ENCODE measurements at places on chromosomes 7 and 10.
A peak's percentile ranks its signal among the peaks of the same experiment; 100 is the strongest.

GRCh38 chr7:3282457-3282856 is 18.6 kb upstream of the SDK1 start:
- no peak for DNase-seq

DNA sequence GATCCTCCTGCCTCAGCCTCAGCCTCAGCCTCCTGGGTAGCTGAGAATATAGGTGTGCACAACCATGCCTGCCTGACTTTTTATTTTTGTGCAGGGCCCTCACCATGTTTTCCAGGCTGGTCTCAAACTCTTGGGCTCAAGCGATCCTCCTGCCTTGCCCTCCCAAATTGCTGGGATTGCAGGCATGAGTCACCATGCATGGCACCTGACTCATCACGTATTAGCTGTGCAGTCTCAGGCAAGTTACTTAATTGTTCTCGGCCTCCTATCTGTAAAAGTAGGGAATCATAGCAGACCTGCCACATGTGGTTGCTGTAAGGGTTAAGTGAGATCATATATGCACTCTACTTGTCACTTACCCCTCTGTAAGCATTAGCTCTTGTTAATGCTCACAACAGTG is 117.2 kb downstream of the ANLN start:
- no peak for DNase-seq

DNA sequence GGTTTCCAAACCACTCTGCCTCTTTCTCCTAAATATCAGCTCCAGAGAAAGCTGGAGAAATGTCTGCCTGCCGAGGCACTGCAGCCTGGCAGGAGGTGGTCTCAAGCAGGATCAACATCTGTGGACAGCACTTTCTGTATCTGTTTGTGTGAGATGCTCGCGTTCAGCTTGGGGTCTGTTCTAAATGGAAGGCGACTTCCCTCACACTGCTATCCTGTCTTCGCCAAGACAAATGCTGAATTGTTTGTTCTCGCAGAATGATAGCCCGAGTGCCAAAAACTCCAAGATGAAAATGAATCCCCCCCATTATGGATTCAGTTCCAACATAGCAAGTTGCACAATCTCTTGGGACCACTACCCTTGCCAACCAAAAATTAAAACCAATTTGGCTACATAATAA is 72.2 kb upstream of the PALS2 start:
- no peak for DNase-seq

DNA sequence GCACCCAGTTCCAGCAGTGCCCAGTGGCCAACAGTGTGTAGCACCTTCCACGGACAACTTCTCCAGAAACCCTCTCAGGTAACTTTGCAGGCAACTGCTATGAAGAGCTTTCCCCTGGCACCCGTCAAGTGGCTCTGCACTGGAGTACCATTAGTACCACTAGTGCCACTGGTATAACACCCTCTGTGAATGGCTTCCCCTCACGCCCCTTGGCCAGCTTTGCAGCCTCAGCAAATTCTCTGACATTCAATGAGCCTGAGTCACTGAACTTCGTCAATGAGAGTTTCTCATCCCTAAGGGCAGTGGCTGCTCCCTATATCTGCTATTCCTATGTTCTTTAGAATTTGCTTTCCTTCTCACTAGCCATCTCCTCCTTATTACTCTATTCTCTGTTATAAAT is 7.6 kb upstream of the HERPUD2 start:
- DNase-seq = no peak

DNA sequence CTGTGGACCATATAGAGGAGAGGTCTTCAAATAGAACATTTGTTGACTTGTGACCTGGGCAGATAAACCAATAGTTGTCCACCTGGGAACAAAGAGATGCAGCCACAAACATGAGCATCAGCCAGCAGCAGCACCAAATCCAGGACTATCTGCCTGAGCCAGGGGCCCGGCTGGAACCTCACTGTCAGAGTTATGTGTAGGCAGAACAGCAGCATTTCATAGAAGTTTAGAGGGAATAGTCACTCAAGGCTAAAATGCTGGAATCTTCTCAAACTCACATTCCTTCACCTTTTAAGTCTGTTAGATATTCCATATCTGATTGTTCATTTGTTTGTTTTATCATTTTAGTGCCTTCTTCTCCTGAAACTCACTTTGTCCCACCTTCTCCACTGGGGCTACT is 72.2 kb upstream of the IL6 start:
- no peak for DNase-seq

DNA sequence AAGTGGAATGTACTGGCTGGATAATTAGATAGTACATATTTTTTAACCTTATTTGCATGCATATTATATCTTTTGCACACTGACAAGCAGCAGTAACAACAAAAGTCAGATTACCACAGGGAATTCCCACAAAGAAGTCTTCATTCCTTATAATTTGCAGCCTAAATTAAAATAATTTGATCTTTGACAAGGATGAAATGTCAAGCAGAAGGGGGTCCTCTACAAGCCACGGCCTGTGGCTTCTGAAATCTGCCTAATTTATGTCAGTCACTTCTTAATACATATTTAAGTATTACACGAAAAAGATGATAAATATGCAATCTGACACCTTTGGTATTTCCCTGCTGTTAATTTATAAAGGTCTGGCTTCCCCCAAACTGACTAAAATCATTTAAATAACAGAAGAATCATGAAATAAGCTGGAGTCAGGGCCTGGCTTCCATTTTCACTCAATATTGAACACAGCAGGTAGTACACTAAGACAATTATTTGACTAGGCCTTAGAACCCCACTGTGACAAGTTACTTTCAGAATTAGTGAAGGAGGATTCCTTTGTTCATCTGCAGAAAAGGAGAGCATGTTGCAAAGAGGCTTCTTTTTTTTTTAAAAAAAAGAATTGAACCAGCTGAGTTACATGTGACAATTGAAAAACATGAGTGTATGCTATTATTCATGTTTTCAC is 351.1 kb upstream of the ETV1 start:
- DNase-seq = no peak

GRCh38 chr10:6144406-6145165 is 55.8 kb downstream of the RBM17 start:
- peak; percentile 83 for DNase-seq

DNA sequence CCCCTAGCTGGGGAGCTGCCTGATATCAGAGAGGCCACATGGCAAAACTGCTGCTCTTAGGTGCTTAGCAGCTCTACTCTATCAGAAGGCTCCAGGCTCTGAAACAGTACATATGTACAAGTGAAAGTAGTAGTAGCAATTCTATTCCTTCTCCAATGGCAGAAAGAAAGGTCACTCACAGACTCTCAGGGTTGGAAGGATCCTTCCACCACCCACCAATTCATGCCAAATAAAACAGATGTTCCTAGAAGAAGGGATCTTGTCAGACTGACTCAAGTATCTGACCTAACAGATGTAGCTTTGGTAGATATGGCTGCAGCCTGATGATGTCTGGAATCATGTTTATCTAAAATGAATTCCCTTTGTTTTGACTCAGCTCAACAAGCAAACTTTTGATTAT is 8.0 kb upstream of the ALDH18A1 start:
- DNase-seq = no peak

- DNase-seq = no peak
Observed at GRCh38 chr10:84541289-84541637, 212.9 kb downstream of the CCSER2 start.

- DNase-seq = no peak
Observed at GRCh38 chr10:50541921-50542320, 81.8 kb downstream of the SGMS1 start.

GRCh38 chr7:138666385-138666784 is 34.8 kb downstream of the SVOPL start:
- no peak for DNase-seq

GRCh38 chr7:155951554-155952158 is 139.4 kb upstream of the SHH start:
- no peak for DNase-seq

- no peak for DNase-seq
Observed at GRCh38 chr10:71434760-71435394, 38.2 kb downstream of the CDH23 start.

DNA sequence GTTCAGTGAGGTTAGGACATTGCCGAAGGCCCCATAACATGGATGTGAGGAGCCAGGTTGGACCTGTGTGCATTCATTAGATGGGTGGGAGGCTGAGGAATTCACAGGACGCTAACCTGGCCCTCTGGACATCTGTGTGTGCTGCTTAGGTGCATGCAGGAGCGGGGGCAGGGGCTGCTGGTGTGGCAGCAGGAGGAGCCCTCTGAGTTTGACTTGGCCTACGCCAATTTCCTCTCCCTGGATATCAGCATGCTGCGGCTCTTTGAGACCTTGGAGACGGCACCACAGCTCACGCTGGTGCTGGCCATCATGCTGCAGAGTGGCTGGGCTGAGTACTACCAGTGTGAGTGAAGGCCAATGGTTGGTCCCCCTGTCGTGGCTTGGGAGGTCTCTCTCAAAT is 34.5 kb upstream of the MMD2 start:
- no peak for DNase-seq

- DNase-seq = no peak
Observed at GRCh38 chr7:2553831-2554581, 1.3 kb downstream of the BRAT1 start.

DNA sequence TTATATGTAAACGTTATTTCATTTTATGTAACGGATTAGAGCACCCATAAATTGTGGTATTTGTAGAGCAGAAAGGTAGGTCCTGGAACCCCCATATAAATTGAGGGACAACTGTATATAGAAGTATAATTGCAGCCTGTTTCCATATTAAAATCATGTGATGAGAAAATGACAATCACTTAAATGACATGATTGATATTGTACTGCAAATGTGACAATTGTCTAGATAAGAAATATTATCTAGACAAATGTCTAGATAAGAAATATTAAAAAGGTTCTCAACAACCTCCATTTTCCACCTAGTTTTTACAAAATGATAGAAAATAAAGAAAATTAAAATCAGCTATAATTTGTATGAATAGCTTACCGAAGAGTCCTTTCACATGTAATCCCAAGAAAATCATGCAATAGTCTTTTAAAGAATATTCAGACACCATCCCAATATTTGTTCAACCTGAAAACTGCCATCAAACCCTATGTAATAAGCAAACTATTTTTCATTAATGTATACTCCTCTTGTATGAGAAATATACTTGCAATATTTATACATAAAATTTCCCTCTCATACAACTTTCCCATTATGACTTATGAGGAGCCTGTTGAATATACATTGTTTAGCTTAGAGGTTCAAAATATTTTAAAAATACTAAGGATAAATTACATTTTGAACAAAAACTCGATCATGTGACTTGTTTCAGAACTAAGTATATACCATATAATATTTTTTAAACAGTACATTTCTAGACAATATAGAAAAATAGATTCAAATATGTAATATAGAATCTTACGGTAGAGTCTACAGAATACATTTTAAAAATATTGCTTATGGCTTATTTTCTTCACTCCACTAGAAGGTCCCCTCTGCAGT is 153.2 kb downstream of the CRPPA start:
- no peak for DNase-seq

Measured in CD4-positive, alpha-beta T cell treated with Interleukin-15 for 4 hours (primary cell).